Mesenteric fat pad (tissue), 1 donor: ENCODE measurements at places on chromosomes 13 and 19.

- no peak for DNase-seq
Measured at GRCh38 chr13:24148414-24149235, 11.9 kb upstream of the SPATA13 start.

- DNase-seq, result no peak
Measured at GRCh38 chr19:45607071-45608029, 5.3 kb upstream of the GPR4 start.

GRCh38 chr13:23918208-23918607, 20.9 kb upstream of the C1QTNF9B start:
- DNase-seq, result no peak

DNA sequence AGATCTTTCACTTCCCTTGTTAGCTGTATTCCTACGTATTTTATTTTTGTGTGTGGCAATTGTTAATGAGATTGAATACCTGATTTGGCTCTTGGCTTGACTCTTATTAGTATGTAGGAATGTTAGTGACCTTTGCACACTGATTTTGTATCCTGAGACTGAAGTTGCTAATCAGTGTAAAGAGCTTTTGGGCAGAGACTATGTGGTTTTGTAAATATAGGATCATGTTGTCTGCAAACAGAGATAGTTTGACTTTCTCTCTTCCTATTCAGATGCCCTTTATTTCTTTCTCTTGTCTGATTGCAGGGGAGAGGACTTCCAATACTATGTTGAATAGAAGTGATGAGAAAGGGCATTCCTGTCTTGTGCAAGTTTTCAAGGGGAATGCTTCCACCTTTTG, 160.3 kb upstream of the PCDH20 start:
- no peak for DNase-seq

DNA sequence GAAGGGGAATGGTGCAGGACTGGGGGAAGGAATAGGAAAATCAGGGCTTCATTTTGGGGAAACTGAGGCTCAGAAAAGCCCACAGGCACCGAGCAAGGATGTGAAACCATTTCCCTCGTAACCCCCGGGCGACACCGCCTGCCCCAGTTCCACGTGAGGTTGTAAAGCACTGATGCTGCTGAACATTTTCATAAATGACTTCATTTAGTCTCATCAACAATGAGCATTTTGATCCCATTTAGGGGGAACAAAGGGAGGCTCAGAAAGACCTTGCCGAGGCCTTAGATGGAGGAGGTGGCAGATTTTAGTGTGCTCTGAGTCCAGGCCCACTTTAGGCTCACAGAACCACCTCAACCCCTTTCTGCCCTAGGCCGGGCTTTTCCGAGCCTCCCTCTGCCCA, 20.5 kb upstream of the FBXO27 start:
- DNase-seq, result no peak

GRCh38 chr19:52735734-52736133, 890 bp upstream of the ZNF611 start:
- no peak for DNase-seq

- DNase-seq, result no peak
Measured at GRCh38 chr13:65417953-65418352, 1812.2 kb downstream of the PCDH9 start.

GRCh38 chr13:50731400-50731799, 112.1 kb downstream of the DLEU7 start:
- no peak for DNase-seq

DNA sequence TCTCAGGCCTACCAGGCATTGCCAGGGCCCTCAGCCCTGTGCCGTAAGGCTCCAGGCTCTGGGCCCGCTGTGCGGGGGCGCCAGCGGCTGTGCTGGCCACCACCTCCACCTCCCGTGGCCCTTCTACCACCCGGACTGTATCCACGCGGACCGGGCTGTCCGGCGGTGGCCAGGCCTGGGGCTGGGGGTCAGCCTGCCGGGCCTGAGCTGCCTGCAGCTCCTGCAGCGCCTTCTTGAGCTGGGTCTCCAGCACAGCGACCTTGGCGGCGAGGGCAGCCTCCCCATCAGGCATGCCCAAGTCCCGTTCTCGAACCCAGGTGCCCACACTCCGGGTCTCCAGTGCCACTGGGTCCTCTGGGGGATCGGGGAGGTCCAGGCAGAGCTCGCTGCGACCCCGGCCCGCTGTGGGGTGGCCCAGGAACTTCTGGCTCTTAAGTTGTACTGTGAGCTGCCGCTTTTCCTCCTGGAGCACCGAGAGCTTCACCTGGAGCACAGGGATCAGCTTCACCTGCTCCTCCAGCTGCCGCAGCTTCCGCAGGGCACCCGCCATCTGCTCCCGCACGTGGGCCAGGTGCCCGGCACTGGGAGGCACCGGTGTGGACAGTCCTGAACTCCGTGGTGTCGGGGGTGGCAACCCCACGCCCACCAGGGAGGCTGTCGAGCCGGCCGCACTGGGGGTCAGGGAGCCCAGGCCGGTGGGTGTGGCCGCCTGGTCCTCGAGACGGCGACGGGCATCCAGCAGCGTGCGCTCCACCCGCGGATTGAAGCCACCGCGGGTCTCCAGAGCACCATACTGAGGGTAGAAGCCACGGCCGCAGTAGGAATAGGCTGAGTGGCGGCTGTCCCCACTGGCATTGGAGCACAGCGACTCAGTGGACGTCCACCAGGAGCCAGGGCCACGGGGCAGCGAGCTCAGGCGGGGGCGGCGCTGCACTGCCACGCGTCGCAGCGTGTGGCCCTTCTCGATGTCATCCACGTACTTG, 4.1 kb downstream of the KANK2 start:
- no peak for DNase-seq

DNA sequence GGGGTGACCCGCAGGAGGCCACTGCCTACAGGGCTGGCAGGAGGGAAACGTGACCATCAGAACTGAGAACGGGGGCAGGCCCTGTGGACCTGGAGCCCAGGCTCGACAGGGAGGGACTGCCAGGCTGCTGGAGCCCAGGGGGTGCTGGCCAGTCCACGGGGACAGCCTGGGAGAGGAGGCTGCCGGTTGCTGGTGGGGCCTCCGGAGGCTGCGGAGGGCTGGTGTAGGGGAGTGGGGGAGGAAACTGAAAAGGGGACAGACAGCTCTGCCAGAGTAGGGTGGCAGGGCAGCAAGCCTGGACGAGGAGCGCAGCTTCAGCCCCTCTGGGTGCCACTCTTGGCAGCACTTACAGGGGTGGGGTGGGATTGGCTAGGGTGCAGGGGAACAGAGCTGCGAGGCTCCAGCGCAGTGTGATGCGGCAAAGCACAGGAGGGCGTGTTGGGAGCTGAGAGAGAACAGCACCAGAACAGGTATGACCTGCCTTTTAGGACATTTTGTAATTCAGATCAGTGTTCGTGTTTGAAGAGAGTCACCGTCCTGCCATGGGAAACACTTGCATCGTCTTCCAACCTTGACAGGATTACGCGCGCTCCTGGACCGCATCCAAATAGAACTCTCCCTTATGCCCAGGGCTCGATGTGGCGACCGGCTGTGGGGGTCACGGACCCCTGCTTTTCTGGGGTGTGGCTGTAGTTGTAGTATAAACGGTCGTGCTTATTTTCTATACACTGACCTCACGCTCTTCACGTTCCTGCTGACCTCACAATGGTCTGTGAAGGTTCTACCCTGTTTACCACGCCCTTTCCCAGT, 19.9 kb upstream of the ARHGEF7 start:
- DNase-seq, result no peak

DNA sequence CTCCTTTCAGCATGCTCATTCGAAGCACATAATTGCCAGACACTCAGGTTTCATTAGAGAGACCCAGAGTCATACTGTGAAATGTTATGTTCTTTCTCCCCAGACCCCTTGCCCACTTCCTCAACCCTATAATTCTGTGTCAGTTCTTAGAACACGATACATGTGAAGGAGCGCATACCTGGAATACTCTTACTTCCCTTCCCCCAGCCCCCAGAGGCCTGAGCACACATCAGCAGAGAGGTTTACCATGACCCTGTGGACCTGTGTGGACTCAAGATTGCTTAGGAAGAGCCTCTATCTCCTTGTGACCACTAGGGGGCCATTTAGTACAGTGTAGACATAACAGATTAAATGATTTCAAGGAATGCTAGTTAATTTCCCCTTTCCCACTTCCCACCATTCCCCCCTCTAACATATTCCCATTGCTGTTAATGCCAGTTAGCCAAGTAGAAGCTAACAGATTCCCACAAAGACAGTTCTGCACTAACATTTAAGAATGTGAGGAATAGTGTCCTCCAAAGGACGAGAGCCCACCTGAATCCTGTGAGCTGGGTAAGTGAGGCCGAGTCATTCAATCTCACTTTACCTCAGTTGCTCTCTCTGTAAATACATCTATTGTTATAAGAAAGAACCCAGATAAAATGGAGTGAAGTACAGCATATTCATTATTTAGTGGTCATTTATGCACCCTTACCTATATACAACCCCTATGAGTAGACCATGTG, 154.2 kb upstream of the MAB21L1 start:
- DNase-seq, result no peak

- DNase-seq, result peak; percentile 91
Measured at GRCh38 chr13:74575729-74576125, 441.5 kb upstream of the KLF12 start.

DNA sequence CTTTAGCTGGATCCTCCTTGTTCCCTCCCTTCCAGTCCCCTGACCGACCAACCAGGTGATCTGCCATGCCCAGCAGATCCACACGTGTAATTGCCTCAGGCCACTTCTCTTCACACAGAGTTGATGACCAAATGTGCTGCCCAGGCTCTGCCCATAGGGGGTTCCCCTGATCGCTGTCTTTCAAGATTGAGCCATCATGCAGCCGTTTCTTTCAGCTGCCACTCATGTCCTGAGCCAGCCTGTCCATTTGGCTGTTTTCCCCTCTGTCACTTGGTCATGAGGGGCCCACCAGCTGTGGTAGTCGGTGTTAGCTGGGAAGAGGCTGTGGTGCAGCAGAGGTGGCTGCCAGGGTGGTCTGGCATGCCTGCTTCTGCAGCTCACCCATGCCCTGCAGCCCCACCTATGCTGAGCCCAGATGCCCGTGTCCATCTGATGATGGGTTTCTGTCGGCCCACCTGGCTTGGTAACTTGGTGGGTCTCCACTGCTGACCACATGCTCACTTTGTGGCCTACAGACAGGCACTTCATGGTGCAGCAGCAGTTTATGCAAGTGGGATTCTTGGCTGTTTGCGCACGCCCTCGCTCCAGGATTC, 35.6 kb upstream of the GPR183 start:
- no peak for DNase-seq

DNA sequence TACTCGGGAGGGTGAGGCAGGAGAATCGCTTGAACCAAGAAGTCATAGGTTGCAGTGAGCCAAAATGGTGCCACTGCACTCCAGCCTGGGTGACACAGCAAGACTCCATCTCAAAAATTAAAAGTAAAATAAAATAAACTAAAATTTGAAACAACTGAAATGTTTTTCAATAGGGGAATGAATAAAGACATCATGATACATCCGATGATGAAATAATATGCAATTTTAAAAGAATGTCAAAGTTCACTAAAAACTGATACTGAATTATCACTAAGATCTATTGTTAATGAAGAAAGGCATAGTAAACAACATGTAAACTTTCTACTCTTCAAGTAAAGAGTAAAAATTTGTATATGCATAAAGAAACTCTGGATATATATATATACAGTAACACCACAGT, 8.5 kb downstream of the CARD8 start:
- DNase-seq, result no peak

- DNase-seq, result no peak
Measured at GRCh38 chr19:1956868-1957492, 16.0 kb downstream of the CSNK1G2 start.

DNA sequence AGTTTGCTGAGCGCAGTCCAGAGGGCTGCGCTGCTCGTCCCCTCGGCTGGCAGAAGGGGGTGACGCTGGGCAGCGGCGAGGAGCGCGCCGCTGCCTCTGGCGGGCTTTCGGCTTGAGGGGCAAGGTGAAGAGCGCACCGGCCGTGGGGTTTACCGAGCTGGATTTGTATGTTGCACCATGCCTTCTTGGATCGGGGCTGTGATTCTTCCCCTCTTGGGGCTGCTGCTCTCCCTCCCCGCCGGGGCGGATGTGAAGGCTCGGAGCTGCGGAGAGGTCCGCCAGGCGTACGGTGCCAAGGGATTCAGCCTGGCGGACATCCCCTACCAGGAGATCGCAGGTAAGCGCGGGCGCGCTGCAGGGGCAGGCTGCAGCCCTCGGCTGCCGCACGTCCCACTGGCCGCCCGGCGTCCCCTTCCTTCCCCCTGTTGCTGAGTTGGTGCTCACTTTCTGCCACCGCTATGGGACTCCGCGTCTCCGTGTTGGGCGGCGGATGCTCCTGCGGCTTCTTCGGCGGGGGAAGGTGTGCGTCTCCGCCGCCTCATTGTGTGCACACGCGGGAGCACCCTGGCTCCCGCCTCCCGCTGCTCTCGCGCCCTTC, 772 bp downstream of the GPC6 start:
- DNase-seq, result no peak

DNA sequence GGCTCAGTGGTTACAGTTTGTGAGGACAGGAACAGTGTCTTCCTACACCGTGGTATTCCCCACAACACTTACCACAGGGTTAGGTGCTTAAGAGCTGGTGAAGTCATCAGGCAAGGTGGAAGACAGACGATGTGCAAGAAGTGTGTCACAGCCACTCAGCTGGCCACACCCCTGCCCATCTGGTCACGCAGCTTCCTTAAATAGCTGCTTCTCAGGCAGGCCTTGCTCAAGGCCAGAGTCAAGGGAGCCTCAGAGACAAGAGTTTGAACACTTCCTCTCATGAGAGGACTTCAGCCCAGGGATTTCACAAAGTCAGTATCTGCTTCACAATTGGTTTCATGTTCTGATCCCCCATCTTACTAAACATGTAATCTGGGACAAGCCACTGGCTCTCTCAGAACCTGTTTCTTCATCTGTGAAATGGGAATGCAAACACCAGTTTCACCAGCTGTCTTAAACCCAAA, 80.3 kb upstream of the FRY start:
- DNase-seq, result no peak

DNA sequence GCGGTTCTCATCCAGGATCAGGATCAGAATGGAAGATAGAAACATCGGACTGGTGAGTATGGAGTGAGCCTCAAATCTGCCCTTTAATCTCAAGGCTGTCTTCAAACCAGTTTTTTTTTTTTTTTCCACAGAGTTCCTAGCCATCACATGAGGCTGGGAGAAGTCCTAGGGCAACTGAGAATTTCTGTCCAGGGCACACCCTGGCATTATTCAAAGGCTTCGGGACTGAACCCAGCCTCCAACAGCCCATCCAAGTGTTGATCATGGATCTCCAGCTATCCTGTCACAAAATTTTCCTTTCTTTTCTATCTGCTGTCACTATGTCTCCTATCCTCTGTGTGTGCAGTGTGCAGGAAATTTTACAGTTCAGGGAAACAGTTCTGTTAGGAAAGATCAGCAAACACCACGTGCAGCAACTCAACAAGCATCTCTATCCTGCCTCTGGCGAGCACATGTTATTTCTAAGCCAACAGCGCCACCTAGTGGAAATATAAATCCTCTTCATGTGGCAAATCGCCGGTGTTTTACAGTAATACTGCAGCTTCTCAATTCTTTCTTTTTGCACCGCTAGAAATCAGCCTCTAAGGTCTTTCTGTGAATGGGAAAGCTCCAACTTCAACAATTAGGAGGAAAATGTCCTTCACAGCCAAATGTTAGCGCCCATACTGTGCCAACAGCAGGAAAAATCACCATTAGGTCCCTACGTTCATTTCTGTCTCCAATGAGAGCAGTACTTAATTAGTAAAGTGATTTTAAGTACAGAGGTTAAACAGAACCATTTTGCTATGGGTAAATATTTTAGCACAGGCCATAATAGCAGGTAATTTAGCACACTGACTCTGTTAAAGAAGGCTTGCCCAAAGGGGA, 21.4 kb upstream of the ZNF181 start:
- DNase-seq, result no peak
